ENCODE measurements at places on chromosomes 3 and 15.

DNA sequence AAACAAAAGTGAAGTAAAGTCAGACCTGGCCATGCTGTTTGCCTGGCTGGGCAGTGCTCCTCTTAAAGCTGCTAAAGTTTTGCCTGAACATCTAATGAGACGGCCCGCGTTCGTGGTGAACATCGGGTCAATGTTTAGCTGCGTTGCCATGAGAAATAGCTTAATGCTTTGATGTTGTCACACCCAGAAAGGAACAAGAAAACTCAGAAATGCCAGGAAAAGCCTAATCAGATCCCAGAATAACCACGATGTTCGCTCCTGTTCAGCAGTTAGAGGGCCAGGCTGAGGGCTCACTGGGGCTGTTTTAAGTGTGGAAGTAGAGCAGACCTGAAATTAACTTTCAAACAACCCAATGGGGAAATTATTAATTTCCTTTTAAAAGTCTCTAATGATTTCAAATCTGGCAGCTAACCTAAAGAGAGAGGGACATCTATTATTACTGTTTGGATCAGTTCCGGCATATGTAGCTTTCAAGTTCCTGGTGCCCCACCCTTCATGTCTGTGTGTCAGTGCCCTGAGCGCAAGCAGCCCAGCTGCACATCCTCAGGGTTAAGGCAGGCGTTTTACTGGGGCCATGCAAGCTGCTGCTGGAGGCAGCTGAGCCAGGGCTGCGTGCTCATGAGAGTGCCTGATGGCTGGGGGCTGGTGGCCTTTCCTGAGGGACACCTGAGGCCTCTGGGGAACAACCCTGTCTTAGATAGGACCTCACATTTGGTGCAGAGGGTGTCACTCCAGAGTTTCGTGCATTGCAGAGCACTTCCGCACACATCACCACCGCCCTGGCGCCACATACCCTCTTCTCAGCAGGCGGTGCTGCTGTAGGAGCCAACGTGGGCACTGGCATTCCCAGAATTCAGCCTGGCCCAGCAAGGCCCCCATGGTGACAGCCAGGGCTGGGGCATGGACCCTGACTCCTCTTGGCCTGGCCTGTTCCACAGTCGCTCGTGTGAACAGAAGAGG is 76.6 kb downstream of the LRRK1 start:
- no peak for DNase-seq

DNA sequence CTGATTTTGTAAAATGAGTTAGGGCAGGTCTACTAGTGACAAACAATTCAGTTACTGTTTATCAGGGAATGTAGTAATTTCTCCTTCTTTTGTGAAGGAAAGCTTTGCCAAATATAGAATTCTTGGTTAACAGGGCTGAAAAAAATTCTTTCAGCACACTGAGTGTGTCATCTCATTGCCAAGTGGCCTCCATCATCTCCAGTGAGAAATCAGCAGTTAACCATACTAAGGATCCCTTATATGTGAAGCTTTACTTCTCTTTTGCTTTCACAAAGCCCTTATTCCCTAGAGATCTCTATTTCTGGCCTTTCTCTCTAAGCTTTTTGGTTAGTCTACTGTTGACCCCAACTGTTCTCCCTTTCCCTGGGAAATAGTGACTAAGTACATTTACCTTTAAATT is 269.1 kb downstream of the SCAPER start:
- DNase-seq, result no peak

GRCh38 chr3:144175644-144176425 is 204.2 kb downstream of the DIPK2A start:
- no peak for DNase-seq

DNA sequence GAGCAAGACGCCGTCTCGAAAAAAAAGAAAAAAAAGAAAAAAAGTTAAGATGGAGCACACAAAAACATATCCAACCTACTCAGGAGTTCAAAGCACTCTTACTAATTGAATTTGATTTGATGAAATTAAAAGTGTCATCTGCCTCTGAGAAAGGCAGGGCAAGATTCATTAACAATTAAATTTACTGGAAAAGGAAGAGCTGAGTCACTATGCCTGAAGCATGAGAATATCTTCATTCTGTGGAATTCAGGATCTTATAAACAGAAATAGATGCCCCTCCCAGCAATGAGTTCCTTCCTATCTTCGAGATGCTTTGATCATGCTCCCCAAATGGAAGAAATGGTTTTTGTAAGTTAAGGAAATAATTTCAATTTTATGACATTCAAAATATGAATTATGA is 61.0 kb upstream of the ST3GAL6 start:
- no peak for DNase-seq

DNA sequence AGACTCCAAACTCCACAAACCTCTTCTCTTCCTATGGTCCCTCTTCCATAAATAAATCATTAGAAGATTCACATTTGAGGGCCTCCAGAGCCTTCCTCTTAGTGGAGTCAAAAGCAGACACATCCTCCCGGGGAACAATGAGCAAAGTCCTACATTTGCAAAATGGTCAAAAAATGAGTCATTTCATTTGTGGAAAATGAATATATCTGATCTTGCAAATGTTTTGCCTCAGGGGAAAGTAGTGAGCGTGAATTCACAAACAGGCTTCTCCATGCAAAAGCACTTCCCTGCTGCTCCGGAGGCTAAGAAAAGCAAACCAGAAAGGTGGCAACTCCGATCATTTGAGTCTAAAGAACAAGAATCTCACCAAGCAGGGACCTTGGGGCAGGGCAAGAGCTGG is 86.7 kb upstream of the IQSEC1 start:
- DNase-seq, result no peak

DNA sequence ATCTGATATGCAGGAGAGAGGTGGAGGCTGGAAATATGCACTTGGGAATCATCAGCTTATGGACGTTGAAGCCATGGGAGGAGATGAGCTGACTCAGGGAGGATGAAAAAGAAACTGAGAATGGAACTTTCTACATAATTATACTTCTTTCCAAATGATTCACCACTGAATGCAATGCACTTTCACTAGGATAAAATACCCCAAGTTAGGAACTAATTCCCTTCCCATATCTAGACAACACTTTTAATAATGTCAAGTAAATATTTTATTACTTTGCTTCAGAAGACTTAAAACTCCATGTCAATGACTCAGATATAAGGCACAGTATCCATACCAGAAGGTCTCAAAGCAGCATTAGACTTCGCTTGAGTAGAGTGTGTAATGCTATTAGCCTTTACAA is 24.2 kb downstream of the NPTN start:
- DNase-seq, result no peak
